ENCODE measurements at places on chromosomes 2 and 18.

DNA sequence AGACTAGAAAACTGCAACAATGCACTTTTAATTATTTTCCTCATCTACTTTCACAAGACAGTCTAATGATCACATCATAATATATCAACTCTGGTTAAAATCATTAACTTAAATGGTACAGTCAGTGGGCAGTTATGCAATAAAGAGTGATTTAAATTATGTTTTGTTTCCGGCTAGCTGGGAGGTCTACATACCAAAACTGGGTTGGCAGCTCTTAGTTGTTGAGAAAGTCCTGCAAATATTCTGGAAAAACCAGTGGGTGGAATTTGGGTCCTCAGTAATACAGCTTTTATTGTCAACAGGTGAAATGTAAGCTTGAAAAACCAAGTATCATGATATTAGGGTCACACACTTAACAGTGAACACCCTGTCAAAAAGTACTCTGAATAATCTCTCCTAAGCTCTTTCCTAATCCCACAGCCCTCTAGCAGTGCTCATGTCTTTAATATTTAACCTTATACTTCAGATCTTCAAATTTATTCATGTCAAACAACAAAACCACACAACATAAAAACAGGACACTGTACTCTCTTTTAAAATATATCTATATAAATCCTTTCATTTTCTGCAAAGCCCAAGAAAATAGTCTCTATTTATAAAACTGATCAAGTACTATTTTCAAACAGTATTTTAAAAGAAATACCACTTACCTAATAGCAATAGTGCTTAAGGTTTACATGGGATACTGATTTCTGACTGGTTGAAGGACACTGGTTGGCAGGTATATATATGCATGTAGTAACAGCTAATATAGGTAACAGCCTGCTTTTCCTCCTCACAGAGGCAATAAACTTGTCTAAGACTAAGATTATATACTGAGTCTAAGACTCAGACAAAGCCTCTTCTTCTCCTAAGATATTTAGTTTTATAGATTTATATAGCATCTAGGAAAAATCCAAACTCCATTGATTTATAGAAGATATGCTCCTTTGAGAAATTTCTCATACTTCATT, 103.8 kb downstream of the GAREM1 start:
- no peak for DNase-seq

- DNase-seq = no peak
Measured at GRCh38 chr2:203427061-203427460, 98.9 kb downstream of the ABI2 start.

- no peak for DNase-seq
Measured at GRCh38 chr2:54372361-54372760, 83.8 kb upstream of the SPTBN1 start.

GRCh38 chr2:24162494-24162893, 12.4 kb upstream of the FAM228A start:
- no peak for DNase-seq

GRCh38 chr2:30758191-30758651, 49.0 kb downstream of the CAPN13 start:
- no peak for DNase-seq

DNA sequence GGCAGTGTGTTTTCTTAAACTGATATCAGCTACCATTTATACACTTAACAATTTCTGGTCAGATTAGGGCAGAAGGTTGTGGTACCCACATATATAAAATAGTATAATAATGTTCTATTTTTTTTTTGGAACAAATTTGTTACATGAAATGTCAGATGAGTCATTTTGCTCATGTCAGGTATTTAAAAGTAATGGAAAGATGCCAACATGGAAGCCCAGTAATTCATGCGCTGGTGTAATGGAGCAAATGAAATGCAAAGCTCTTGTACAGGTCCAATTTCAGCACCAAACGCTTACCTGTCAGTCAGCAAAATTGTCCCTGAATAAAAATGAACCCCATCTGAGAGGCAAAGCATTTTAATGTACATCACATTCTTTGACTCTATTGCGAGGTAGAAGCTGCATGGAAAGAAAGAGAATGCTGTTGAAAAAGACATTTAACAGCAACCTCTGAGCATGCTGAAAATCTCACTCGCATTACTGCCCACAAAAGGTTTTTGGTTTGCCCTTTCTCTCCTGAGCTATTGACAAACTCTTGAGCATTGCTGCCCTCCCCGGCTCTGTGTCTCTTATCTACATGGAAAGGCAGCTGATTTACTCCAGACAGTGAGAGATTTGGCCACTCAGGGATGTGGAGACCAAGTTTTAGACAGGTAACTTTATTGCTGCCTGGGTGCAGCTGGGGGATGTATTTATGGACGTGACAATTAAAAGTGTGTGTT, 217.5 kb downstream of the CAMKMT start:
- DNase-seq = no peak

DNA sequence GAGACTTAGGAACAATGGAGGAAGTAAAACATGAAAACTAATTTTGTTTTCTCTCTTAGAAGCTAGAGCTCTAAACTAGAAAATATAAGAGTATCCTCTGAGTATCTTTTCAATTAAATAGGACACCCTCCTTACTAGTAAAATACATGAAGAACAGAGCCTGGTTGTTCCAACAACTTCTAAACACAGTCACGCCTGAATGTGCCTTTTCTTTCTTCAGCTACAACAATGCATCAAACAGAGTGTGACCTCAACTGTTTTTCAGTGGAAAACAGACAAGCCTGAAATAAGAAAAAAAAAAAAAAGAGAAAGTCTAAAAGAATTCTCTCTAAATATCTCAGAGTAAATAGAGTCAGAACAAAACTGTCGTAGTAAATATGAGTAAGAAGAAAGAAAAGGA, 928.8 kb downstream of the CNTNAP5 start:
- no peak for DNase-seq

GRCh38 chr2:47488870-47489584, 86.1 kb downstream of the MSH2 start:
- peak; percentile 25 for DNase-seq

- no peak for DNase-seq
Measured at GRCh38 chr2:48954935-48955334, 199.4 kb downstream of the FSHR start.

Measured in DND-41 (cell line).